ENCODE measurements at places on chromosomes 13 and 19.

GRCh38 chr13:60945396-60945795 is 470.3 kb downstream of the PCDH20 start:
- no peak for DNase-seq

GRCh38 chr19:49818649-49819370 is 721 bp downstream of the MED25 start:
- DNase-seq: no peak

DNA sequence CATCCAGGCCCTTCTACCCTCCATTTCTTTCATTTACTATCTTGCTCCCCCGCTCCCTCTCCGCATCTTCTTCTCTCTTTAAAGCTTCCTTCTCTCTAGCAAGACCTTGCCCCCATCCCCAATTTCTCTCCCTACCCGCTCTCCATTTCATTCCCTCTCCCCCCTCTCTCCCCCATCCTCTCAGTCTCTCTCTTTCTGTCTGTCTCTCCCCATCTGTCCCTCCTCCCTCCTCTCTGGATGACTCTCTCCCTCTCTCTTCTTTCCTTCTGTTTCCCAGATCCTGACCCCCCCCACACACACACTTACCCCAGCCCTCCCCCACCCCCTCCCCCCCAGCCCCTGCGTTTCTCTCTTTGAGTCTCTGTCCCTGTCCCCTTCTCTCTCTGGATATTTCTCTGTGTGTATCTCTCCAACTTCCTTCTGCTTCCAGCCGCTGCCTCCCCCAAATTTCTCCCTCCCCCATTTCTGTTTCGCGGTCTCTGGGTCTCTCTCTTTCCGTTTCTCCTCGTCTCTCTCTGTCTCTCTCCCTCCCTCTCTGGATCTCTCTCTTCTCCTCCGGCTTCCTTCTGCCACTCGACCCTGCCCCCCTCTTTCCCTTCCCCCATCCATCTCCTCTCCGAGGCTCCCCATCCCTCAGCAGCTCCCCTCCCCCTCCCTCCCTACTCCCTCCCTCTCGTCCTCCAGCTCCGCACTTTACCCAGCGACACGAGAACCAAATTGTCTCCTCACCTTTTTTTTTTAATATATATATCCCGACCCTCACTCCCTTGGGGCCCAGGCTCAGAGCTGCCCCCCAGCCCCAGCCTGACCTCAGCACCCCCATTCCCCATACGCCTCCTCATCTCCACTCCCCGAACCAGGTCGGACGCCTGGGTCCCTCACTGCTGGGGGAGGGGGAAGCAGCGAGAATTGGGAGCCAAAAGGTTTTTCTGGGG is 3.6 kb upstream of the CACNG8 start:
- DNase-seq: no peak

DNA sequence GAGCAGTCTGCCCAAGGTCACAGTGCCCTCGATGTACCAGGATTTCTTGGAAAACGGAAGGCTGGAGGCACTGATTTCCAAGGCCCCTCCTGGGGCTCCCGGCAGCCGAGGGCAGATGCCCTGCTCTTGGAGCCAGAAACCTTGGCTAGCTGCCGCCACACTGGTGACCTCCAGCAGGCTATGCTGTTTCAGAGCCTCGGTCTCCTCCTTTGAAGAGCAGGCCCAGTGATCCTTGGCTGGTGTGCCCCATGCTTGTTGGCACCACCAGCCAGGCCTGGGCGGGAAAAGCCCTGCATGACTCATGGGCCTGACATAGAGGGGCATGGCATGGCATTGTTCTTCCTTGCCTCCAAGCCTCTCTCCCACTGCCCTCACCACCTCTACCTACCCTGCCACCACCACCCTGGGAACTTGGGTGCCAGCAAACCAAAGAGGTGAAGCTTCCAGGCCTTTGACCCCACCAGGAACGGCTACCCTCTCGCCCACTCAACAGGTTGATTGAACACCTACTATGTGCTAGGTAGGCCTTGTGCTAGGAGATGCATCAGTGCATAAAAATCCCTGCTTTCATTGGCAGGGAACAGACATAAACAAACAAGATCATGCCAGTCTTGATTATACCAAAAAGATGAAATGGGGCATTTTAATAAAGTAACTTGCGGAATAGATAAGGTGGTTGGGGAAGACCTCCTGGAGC is 1.6 kb upstream of the CLEC11A start:
- no peak for DNase-seq

GRCh38 chr13:111532111-111532510 is 211.7 kb downstream of the TEX29 start:
- no peak for DNase-seq

GRCh38 chr13:42892760-42893159 is 99.3 kb downstream of the EPSTI1 start:
- no peak for DNase-seq

- no peak for DNase-seq
Observed at GRCh38 chr13:99620806-99621205, 119.5 kb downstream of the TM9SF2 start.

GRCh38 chr13:30148171-30148754 is 159.1 kb downstream of the KATNAL1 start:
- no peak for DNase-seq

GRCh38 chr13:97339019-97339987 is 94.7 kb upstream of the RAP2A start:
- DNase-seq: no peak

GRCh38 chr19:30896554-30896953 is 452.7 kb downstream of the TSHZ3 start:
- DNase-seq: no peak

Measured in GM18507 (cell line).